ENCODE measurements at places on chromosomes 16 and 17.

DNA sequence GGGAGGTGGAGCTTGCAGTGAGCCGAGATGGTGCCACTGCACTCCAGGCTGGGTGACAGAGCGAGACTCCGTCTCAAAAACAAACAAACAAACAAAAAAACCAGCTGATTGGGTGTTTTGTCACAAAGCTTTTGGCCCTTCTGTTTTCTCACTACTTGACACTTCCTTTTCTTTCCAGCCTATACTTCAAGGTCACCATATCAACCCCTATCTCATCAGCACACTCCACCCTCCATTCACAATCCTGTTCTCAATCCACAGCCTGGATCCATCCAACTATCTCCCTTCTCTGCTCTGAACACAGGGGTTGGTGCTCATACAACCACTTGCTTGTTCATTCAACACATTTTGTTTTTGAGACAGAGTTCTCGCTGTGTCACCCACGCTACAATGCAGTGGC, 6.6 kb upstream of the MED11 start:
- DNase-seq: no peak

- no peak for DNase-seq
Observed at GRCh38 chr16:15038689-15039088, 17.2 kb downstream of the NTAN1 start.

- DNase-seq: no peak
Observed at GRCh38 chr17:68020409-68020756, 15.2 kb upstream of the KPNA2 start.

- DNase-seq: no peak
Observed at GRCh38 chr17:67281743-67282142, 36.7 kb upstream of the HELZ start.

- no peak for DNase-seq
Observed at GRCh38 chr17:73336408-73337329, 24.9 kb upstream of the CDC42EP4 start.

- peak; percentile 16 for DNase-seq
Observed at GRCh38 chr17:19460700-19461099, 49.7 kb downstream of the RNF112 start.

DNA sequence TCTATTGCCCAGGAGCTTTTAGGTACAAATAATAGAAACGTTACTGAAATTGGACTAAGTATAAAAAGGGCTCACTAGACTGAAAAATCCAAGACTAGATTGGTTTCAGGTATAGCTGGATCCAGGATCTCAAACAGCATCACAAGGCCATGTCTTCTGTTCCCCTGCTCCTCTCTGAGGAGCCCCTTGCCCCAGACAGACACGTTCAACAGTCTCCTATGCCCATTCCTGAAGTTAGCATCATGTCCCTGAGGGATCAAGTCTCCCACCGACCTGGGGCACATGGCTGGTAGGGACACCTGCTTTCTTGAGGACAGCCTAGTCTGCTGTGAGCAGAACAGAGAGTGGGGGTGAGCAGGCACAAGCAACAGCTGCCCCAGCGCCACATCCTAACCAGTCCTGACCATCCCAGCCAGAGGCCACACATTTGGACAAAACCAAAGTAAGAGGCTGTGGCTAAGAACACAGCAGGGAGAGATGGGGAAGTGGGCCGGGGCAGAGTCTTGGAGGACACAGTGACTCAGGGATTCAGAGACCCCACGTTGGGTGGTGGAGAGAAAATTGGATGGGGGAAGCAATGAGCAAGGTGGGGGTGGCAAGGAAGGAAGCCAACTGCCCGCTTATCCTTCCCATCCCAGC, 10.5 kb upstream of the MMP2 start:
- DNase-seq: no peak

GRCh38 chr16:2016407-2016922, 3.1 kb upstream of the NPW start:
- no peak for DNase-seq

DNA sequence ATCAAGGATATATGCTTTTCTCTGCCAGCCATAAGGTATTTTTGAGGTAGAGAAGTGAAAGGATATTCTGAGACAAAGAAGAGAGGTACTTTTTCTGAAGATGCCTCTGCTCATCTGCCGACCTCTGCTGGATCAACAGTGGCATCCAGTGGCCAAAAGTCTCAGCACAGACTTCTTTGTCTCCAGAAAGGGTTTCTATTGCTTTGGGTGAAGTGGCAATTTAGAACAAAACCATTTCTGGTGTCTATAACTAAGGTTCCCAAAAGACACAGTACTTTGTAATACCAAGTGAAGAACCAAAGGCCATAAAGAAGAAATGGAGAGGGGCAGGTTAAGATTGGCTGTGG, 155.2 kb upstream of the C17orf78 start:
- DNase-seq: no peak

GRCh38 chr16:78183437-78184237, 84.2 kb downstream of the WWOX start:
- no peak for DNase-seq

DNA sequence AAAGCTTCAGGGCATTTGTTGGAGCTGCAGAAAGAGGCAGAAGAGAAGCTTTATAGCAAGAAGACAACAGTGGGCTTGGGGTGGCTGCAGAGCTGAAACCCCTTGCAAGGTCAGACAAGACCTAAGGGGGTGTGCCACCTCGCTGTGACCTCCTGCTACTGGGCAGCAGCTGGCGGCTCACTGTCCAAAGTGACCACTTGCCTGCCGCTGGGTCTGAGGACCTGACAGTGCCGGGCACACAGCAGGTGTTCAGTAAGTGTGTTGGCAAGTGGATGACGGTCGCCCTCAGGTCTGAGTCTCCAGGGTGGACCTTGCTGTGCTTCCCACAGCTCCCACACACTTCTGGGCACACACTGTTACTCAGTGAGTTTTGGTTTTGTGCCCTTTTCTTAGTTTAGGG, 336.5 kb downstream of the C16orf95 start:
- no peak for DNase-seq

DNA sequence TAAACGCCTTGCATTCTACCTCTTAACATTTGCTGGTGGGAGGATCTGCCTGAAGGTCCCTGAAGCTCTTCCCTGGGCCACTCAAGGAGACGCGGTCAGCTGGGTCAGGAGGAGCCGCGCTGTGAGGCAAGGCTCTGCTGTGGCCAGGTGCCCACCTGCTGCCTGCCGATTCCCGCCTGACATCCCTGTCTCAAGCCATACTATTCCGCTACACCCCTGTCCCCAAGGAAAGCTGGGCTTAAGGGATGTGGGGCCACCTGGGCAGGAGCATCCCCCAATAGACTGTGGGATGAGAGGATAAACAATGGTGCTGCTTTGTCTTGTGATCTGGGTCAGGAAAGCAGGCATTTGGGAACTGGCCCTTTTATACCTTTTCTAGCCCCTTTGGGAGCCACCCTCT, 5.1 kb downstream of the TPPP3 start:
- no peak for DNase-seq

- no peak for DNase-seq
Observed at GRCh38 chr17:10018461-10018891, 113.4 kb upstream of the RCVRN start.

- no peak for DNase-seq
Observed at GRCh38 chr17:7113273-7114071, 1.1 kb downstream of the ASGR2 start.

DNA sequence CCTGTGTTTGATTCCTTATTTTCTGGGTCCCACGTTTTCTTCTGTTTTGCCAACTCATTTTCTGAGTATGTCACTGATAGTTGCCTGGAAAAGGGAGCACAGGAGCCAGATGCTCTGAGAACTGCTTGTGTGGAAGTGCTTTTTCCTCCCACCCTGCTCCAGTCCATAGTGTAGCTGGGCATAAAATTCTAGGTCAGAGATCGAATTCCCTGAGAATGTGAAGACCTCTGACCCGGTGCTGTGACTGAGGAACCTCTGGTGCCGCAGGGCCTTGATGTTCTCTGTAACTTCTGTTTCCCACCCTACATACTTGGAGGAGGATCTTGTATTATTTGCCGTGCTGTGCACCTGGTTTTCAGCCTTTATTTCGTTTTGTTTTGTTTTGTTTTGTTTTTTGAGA, 19.5 kb upstream of the CAPN15 start:
- no peak for DNase-seq

- no peak for DNase-seq
Observed at GRCh38 chr17:7445619-7445968, 733 bp downstream of the CHRNB1 start.

DNA sequence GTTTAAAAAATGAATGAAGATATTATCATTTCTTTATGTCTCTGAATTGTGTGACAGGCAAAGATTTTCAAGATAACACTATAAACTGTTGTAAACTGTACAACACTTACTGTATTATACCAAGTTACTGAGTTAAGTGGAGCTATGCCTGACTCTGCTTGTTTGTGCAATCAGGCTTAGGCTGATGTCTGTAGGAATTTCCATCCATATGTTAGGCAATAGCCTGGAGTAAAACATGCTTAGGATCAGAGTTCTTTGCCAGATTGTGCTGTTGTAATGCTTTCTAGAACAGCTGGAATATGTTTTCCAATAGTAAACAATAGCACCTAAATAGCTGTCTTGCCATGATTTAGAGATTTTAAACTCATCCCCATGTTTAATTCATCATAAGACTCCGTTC, 1496.7 kb downstream of the CDH11 start:
- DNase-seq: no peak

DNA sequence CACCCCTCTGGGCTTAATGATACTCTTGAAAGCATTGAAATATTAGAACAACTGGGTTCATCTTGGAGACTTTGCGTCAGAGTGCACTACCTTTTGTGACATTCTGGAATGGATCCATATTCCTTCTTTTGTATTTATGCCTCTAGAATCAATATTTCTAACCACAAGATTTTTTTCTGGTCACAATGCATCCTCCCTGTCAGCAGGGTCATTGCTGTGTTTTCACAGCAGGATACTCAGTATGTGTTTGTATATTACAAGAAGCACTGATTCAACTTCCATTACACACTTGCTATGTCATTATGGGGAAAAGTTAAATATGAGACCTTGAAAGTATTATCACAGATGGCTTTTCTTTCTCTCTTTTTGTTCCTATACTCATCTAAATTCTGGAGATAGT, 370.0 kb downstream of the HS3ST3B1 start:
- DNase-seq: no peak

DNA sequence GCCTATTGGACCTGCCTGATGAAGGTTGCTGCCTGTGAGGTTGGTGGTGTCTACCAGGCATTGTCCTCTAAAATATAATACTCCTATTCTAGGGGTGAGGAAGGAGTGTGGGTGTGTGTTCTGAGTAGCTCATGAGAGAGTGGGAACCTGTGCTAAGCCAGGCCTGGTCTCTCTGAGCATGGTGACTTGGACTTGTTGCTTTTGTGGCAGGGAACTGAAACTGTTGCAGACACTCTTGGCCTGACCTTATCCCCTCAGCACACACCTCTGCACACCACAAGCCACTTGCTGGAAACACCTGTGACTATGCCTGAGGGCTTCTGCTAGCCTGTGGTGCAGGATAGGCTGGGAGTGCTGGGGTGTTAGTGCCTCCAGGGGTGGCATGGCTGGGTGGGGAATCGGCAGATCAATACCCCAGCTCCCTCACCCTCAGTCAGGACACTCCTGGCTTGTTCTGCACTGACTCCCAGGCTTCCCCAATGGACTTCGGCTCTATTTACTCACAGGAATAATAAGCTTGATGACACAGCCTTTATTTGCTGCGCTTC, 29.9 kb downstream of the PLCG2 start:
- no peak for DNase-seq

DNA sequence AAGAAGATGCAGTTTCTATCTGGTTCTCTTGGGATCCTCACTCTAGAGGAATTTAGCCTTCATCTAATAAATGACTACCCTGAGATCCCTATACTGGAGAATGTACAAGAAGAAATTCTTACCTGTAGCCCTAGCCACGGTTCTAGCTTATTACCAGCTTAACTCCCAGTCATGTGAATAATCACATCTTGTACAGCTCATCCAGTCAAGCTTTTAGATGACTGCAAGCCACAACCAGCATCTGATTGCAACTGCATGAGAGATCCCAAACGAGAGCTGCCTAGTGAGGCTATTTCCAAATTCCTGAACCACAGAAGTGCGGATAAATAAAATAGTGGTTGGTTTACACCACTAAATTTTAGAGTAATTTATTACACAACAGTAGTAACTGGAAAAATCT, 196.0 kb upstream of the CPHXL start:
- no peak for DNase-seq

GRCh38 chr16:15810411-15810810, 46.4 kb downstream of the MYH11 start:
- DNase-seq: no peak

DNA sequence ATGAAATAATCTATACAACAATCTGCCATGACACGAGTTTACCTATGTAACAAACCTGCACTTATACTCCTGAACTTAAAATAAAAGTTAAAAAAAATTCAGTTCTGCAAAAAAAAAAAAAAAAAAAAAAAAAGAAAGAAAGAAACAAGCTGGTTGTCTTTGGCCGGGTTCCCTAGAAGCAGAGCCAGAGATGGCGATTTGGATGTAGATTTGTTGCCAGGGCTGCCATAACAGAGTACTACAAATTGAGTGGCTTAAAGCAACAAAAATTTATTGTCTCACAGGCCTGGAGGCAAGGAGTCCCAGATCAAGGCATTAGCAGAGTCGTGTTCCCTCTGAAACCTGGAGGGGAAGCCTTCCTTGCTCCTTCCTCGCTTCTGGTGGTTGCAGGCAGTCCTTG, 20.4 kb downstream of the SYT17 start:
- no peak for DNase-seq

GRCh38 chr16:23107936-23108335, 41.3 kb downstream of the USP31 start:
- DNase-seq: no peak

DNA sequence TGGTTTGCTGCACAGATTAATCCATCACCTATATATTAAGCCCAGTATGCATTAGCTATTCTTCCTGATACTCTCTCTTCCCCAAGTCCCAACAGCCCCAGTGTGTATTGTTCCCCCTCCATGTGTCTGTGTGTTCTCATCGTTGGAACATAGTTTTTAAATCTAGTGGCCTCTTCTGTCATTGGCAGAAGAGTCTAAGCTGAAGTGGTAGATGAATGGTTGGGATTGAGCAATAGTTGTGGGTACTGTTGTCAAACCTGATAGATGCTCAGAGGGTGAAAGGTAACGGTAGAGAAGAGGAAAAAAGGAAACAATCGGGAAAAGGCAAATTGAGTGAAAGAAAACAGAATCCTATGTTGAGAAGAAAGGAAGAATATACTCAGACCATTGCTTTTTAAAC, 29.9 kb downstream of the MAP3K3 start:
- DNase-seq: no peak

- DNase-seq: peak; percentile 89
Observed at GRCh38 chr16:54928411-54929089, 2.1 kb upstream of the IRX5 start.

Measured in coronary artery (tissue), 2 donors.